Stimulated activated CD8-positive, alpha-beta memory T cell treated with anti-CD3 and anti-CD28 coated beads, Interleukin-12 subunit alpha, Interleukin-12 subunit beta, amount 100 ng/mL, for 1 hour (primary cell): ENCODE measurements at places on chromosomes 7 and 10.

- no peak for DNase-seq
These were observed 51.3 kb downstream of the TMEM270 start for GRCh38 chr7:73912223-73912622.

DNA sequence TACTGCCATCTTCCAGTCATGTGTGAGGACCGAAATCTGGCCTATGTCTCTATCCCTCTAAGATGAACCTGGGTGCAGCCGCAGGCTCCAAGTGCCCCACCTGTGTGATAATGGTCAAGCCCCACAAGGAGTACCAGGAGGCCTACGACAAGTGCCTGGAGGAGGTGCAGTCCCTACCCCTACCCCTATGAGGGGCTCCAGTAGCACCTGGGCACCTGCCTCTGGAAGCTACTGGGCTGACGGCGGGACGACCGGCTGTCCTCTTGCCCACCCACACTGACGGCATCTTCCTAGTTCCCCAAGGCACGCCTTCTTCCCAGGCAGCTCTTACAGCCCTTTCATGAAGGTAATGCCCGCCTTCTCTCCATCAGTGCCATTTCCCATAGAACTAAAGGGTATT, 47.4 kb downstream of the HOXA1 start:
- DNase-seq, result no peak

GRCh38 chr7:33500703-33501701, 371.6 kb downstream of the BBS9 start:
- no peak for DNase-seq

DNA sequence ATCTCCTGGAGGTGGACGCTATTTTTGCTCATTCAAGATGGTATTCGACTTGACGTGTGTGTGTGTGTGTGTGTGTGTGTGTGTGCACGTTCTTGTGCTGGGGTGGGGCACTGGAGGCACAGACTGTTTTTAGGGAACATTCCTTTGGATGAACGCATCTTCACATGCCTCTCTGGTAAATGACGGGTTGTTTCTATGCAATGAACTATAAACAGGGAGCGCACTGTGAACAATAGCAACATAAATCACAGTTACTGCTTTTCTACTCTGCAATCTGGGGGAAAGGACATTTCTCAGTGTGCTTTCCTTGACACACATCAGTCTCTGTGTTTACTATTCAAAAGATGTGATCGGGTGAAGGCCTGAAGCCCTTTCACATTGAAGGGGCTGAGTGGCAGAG, 120.1 kb upstream of the PITRM1 start:
- no peak for DNase-seq

GRCh38 chr7:104980440-104980839, 33.6 kb upstream of the KMT2E start:
- DNase-seq, result no peak

DNA sequence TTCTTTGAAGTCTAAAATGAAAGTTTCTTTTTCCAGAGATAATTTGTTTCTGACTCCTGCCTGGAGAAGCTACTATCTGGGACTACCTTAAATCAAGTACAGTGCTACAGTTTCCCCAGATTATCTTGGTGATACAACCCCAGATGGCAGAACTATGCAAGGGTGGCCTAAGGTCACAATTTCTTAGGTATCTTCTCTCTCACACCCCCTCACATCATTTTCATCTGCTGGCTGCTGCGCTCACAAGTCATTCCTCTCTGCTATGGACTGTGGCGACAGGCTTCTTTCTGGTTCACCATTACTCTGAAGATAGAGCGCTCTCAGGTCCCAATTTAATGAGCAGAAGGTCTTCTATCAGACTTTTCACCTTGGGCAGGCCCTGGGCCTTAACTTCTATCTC, 9.1 kb upstream of the PRPS1L1 start:
- DNase-seq, result no peak

- peak; percentile 23 for DNase-seq
These were observed 97.2 kb upstream of the INSYN2A start for GRCh38 chr10:127293640-127294039.
